Activated CD8-positive, alpha-beta T cell treated with anti-CD3 and anti-CD28 coated beads for 36 hours (primary cell): ENCODE measurements at places on chromosomes 2 and 18.
A peak's percentile ranks its signal among the peaks of the same experiment; 100 is the strongest.

- DNase-seq, result peak; percentile 71
These were observed 115.1 kb downstream of the DTNB start for GRCh38 chr2:25558262-25558661.

GRCh38 chr2:197515315-197515738, 539 bp upstream of the MOB4 start:
- DNase-seq, result no peak

GRCh38 chr18:24212939-24213338, 74.1 kb downstream of the CABYR start:
- no peak for DNase-seq

DNA sequence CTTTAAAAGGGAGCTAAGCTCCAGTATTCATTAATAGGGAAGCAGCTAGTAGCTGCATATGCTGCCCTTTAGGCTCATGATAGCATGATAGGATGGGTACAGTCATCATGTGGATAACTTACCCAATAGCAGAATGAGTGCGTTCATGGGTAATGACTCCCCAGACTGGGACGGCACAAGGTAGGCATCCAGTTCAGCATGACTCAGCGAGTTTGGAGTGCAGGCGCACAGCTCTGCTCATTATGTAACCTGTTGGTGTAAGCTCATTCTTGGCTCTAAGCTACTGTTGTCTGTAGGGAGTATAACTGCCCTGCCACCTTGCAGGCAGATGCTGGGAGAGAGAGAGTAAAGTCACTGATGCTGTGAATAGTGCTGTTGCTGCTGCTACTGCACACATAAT, 209.2 kb upstream of the SYT4 start:
- peak; percentile 2 for DNase-seq

- DNase-seq, result no peak
These were observed 154.9 kb upstream of the KYNU start for GRCh38 chr2:142722569-142722968.

DNA sequence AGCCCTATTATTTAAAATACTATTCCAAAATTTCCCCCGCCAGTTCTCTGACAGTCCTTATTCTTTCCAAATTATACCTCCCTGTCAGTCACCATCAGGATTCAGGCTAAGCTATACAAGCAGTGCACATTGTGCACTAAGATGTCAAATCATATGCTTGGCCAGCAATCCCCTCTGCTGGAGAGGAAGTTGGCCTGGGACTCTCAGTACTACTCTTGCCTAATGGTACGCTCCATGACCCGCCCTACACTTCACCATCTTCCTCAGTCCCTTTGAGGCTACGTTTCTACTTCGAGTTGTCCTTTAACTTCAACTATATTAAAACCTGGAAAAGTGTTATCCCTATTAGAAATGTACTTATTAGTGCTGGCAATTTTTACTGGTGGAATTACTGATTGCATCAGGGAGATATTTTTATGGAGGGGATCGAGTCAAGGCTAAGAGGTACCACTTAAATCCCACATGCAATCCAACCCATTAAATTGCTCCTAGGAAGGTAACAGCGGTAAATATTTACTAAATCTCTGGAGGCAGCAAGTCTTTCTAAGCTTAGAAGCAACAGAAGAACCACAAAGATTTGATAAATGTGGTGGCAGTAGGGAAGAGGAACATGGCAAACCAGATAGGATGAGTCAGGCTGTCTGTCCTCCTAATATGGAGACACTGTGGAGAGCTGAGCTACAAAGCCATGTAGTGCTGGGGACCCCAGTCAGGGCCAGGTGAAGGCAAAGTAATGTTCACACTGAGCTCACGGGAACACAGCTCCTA, 2.7 kb downstream of the USP40 start:
- no peak for DNase-seq

GRCh38 chr2:203693242-203693879, 13.1 kb upstream of the CD28 start:
- no peak for DNase-seq

DNA sequence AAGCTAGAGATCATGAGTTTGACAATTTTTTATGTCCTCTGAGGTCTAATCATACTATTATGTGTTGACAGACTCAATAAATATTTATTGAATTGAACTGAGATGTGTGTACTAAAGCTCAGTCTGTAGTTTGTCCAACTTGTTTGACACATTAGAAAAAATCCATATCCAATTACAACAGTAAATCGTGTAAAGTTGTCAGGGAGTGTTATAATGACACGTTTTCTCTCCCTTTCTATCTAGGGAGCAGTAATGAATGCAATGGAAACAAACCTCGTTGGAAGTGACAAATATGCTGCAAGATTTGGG, 28.4 kb downstream of the ITGA4 start:
- DNase-seq, result no peak

DNA sequence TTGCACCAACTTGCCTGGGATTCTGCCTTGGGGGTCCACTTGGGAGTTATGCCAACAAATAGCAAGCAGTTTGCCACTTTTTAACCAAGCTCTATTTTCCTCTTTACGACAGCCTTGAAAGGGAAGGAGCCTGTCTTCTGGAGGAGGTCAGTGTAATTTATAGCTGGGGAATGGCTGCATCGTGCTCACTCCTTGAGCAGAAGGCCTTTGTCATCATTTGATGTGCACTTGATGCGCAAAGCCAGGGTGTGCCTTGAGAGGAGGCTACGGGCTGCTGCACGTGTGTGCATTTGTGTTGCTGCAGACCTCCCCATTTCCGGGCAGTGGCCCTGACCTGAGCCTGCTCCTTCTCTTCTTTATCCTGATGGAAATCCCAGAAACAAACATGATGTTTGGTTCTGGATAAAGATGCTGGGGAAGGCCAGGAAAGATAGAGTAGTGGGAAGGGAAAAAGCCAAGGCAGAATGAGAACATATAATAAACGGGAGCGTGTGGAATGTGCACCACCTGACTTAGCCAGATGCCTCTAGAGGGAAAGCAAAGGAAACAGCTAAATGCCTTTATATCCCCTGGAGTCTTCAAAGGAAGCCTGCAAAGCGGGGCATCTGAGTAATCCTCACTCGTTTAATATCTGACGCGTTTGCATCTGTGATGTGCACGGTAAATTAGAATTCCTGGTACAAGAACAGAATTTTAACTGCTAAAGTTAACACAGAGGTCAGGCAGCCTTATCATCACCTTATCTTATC, 68.3 kb upstream of the ZNF521 start:
- no peak for DNase-seq

GRCh38 chr2:189179570-189179950, at the start of gene COL5A2:
TSS of gene COL5A2 (minus strand) at chr2:189179761. CDS start at chr2:189179604, 157 bp downstream.
- DNase-seq, result peak; percentile 8

DNA sequence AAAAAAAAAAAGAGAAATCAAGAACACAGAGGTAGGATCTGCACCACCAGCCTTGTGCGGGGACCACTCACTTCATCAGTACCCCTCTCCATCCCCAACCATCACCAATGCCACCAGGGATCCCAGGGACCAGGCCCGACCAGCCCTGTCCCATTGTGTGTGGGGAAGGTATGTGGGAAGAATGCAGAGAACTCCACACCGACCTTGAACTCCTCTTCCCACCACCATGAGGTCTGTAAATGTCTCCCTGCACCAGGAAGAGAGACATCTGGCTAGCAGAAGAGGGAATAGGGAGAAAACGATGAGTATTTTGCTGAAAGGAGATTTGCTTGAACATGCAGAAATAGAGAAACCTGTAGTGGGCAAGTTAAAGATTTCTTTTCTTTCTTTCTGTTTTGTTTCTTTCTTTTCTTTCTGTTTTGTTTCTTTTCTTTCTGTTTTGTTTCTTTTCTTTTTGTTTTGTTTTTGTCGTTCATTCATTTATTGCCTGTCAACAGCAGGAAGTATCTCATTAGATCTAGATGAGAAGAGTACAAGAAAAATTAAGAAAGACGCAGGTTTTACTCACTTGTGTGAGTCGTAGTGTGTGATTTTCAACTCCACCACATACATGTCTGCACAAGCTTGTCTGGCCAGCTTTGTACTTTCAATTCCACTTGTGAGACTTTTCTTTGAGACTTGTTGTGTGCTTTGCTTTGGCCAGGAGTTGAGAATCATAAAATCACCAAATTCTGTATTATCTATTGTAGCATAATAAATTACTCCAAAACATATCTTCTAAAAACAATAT, 179.8 kb upstream of the HAAO start:
- no peak for DNase-seq

DNA sequence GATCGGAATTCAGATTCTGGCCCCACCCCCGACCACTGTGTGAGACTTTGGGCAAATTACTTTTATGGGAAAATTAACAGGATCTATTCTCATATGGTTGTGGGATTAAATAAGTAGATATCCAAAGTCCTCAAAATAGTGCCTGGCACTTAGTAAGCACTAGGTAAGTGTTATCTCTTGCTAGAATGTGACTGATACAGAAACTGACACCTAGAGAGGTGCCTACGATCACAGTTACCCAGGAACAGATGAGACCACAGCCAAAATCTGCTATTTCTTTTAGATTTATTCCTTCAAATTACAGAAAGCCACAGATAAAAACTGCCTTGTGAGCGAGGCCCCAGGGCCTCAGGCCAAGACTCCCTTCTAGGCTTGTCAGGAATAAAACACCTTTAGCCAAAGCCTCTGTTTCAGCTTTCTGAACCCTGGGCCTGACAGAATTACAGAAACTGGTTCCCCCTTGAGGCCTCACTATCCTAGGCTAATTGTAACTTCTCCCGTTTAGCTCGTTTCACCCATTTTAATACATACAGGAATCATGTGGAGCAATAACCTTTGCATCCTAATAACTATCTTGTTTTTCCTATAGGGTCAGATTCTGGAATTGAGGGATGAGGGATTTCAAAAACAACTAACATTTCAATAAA, 22.3 kb upstream of the CHMP1B start:
- no peak for DNase-seq

- DNase-seq, result no peak
These were observed 119.7 kb downstream of the UPP2 start for GRCh38 chr2:158221063-158222020.

- no peak for DNase-seq
These were observed 4.3 kb downstream of the SOX11 start for GRCh38 chr2:5696404-5696944.

DNA sequence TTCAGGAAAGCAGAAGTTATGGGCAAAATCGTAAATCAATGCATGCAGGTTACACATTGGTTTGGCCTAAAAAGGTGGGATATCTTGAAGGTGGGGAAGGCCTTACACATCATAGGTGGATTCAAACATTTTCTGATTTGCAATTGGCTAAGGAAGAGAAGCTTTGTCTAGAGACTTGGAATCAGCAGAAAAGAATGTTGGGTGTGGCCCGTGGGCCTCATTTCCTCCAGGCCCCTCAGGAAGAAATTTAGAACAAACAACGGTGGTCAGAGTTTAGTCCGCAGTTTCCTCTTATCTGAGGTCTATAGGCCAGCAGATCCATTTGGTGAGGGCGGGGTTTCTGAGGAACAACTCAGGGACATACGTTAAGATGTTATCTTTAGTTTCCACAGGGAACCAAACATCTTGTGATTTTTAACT, 50.9 kb upstream of the AFF3 start:
- DNase-seq, result no peak

DNA sequence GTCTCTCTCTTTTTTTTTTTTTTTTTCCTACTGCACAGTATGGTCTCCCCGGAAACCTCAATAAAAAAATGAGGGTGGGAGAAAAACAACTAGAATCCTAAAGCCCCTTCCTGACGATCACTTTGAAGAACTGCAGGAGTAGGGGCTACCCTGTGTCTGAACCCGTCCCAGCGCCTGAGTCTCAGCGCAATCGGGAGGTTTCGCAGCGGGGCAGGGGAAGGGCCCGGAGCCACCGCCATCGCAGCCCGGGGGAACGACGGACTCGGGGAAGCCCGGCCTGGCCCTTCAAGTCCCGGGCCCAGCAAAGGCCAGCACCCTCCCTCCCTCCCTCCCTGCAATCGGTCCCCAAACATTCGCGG, 411 bp downstream of the NARS1 start:
- DNase-seq, result no peak

DNA sequence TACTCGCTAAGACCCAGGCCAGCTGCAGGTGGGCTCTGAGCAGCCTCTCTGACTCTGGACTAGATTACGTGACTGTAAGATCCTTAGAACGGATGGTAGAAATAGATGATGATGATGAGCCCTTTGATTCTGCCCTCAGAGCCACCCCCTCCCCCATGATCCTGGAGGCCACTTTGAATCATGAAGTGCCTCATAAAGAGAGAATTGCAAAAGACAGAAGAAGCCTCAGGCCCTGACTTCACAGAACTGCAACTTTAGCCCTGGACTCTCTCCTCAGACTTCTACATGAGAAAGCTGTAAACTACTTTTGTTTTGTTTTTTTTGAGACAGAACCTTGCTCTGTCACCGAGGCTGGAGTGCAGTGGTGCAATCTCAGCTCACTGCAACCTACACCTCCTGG, 15.4 kb upstream of the TET3 start:
- DNase-seq, result peak; percentile 61
